ENCODE measurements at places on chromosomes 4 and X.

DNA sequence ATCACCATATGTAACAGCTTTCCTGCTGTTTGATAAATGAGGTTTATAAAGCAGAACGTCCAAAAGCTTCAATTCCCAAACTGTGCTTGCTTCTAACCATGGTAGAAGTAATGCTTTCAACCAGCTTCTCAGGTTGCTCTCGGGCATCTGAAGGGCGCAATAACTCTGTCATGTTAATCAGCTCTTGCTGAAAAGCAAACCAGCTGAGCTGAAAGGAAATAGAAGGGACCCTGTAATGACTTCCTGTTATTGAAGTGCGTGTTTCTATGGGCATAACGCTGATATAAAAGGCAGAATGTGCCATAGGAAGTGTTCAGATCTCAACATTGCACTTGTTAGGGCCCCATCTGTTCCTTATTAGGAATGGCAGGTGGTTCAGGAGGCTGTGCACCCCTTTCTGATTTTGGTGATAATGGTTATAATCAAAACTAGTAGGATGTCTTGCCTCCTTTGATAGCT is 21.2 kb downstream of the HERC3 start:
- no peak for DNase-seq

DNA sequence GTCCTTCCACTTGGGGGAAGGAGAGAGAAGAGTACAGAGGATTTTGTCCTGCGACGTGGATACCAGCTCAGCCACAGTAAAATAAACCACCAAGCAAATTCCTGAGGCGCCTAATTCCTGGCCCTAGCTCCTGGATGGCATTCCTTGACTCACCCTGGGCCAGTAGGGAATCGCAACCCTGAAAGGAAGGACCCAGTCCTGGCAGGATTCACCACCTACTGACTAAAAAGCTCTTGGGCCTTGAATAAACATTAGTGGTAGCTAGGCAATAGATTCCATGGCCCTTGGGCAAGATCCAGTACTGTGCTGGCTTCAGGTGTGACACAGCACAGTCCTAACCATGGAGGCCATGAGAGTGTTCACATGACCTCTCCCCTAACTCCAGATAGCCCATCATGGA is 45.6 kb downstream of the GABRA3 start:
- no peak for DNase-seq

DNA sequence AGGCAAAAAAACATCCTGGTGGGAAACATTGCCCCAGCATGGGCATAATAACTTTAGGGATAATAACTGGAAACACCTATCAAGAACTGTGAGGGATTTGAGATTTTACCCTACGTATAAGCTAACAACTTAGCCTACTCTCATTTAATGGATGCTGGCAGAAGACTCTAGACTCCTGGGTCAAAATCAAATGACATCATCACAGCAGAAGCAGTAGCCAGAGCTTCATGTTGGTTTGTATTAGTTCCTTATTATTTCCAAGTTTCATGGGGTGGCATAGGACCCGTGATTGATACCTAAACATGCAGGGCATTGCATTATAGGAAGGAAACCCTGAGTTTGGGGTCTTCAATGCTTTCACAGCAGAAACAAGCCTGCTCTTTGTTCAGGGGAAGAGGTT is 4.6 kb downstream of the TCEAL9 start:
- DNase-seq: no peak

DNA sequence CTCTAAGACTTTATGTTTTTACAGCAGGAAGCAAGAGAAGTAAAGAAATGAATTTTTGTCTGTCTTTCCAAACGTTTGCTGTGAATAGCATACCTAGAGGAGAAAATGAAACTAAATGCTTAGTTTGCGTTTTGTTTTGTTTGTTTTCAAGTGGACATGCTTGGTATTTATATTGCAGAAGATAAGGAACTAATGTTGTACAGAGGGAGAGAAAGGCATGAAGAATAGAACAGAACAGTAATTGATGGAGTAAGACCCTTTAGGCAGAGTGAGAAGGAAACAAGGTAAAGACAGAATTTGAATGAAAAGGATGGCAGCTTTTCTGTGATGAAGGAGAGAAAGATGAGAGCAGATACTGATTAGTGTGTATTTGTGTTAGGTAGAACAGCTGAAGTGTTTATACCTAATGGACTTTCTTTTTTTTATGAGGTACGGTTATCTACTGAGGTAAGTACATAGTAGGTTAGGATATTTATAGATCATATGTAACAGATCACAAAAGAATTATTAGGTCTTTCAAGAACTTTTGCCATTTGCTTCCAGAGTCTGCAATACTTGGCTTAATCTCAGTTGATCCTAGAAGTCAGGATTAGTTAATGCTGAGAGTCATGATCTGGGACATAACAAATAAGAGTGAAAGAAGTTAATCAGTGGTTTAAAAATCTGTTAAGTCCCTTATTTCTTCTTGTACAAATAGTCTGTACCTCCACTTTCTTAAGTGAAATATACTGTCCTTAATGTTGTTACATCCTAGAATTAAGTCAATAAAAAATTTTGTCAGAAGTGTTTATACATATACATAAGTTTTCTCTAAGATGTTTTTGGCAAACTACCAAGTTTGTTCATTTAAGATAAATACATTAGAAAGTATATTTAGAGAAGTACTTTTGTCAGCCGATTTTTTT is 36.8 kb downstream of the FABP2 start:
- no peak for DNase-seq

DNA sequence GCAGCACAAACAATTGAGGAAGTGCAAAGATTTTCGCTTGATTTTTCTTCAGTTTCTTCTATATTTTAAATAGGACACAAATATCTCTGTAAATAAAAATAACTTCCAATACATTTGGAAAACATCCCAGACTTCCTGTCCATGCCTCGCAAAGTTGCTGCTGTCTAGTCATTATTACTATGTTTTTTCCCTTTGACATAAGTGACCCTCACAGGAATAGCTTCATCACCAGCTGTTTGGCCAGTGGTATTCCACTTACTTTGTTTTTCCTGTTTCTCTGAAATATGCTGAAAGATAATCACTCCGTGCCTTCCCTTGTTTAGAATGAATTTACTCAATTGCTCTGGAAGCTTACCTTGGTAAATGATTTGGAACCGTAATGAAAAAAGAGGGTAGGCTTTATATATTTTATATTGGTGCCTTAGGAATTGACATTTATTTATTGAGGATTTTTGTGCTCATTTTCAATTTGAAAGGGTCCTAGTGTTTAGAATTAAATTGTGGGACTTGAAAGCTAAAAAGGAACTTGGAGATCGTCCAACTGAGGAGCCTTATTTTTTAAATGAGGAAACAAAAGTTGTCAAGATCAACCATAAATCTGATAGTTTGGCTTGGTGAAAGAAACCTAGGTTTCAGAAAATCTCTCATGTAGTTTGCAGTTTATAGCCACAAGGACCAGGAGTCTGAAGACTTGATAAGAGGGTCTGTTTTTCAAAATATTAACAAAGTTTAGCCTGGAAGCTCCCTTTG is 65.6 kb downstream of the CDKL5 start:
- no peak for DNase-seq

GRCh38 chrX:76796311-76796710 is 368.8 kb downstream of the MAGEE1 start:
- DNase-seq: no peak

DNA sequence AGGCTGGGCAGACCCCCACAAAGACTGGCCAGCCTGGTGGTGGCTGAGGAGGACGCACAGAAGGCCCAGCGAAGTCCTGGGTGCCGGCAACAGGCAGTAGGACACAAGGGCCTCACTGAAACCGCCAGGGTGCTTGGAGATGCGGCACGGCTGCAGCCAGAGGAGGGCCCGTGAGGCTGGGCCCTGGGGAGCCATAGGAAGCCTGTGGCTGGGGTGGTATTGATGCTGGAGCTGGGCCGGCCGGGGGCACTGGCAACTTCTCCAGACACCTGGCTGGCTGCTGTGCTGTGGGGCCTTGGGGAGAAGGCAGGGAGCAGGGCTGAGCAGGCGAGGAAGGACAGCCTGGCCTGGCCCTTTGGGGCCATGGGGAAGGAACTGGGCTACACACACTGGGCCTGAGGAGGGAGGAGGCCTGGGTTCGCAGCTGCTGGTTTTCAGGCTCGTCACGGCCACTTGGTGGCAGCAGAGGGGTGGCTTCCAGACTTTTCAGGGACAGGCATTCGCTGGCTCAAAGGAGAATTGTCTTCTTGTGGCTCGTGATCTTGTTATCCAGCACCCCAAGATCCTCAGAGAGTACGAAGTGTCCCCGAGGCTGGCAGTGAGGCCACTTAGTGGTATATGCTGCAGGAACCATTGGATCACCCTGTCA is 37.2 kb downstream of the ATP2B3 start:
- peak; percentile 69 for DNase-seq

GRCh38 chr4:17094876-17095210 is 196.4 kb upstream of the LDB2 start:
- DNase-seq: no peak

Data from transverse colon (tissue), 4 donors.